ENCODE measurements at places on chromosomes 2 and 18.

DNA sequence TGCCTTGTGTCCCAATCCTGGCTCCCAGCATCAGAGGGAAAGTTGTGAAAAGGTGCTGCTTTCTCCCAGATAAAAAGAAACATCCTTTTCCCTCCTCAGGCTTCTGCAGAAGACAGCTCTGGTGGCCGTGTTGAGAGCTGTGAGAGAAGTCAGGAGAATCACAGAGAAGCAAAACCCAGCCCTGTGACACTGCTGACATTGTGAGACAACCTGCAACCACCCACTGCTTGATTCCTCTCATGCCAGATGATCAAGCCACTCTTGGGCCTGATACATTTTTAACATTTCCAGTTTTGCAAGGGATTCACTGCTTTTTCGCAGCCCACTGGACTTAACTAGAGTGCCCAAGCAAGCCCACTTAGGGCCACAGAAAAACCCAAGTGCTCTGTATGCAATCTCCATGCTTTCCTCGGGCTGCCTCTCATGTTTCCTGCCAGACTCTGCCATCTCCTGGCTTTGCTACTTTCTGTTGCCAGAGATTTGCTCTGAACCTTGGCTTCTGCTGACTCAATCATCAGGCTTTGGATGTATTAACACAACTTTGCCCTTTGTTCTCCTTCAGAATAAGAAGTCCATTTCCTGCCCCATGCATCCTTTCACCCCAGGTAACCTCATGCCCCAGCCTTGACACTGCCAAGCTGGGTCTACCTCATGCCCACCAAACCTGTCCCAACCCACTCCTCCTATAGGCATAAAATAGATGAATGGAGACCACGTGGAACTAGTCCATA, 24.9 kb upstream of the TTR start:
- DNase-seq = no peak

DNA sequence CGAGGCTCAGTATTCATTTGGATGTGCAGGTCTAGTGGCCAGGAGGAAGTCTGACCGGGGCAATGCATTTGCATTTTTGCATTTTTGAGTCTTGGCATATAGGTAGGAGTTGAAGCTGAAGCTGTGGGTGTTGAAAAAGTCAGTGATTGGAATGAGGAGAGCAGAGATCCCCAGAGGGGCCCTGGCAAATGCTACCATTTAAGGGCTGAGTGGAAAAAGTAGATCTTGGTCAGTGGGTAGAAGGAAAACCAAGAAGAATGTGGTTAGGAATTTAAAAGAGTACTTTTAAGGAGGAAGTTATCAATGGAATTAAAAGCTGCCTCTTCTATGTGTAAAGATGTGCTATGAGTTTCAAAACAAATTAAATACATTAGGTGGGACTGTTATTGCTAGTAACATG, 143.0 kb downstream of the ZEB2 start:
- DNase-seq = no peak

DNA sequence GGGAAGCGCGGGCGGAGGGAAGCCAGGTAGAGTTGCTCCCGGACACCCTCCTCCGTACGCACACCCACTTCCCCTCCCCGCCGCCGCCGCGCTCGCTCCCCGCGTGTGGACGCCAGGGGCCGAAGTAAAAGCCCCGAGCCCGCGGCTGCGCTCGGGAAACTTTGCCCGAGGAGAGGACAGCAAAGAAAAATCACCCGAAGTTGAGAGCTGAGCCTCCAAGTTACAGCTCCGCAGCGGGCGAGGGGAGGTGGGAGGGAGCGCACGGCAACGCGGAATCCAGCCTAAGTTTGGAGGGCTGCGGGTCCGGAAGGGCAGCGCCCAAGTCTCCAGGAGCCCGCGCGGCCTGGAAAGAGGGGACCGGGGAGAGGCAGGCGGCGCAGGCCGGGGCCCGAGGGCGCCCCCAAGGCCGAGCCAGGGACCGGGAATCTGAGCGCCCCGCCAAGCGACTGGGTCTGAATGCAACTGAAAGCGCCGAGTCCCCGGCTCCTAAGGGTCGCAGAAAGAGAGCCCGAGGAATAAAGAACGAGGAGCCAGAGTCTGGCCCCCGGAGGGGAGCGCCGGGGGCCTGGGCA, 706 bp upstream of the BCL11A start:
- peak; percentile 76 for DNase-seq

DNA sequence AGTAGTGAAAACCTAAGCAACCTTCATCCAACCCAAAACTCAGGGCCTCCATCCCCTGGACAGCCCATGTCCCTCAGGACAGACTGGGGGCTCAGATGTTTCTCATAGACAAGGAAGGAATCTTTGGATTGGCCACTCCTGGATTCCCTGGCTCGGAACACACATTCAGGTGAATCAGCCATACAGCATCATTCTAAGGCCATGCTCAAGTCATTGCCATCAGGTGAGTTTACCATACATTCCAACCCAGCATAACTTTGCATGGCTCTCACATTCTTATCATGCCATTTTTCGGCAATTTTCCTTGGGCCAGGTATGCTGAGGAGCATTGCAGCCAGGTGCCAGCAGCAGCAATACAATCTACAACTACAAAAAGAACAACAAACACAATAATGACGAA, 34.6 kb upstream of the SERPINE2 start:
- no peak for DNase-seq

DNA sequence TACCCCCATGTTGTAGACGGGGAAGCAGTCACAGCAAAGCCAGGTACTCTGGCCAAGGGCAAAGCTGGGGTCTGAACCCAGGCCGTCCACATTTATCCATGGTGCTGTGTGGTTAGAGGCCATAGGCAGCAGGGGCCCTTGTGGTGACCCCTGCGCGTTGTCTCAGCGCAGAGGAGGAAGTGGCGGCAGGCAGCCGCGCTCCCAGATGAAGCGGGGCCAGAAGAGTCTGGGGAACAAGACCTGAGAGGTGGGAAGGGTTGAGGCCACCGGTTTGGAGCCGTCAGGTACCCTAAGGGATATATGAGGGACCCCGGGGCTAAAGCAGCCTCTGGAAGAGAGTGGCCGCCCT, 770 bp downstream of the ZNF396 start:
- peak; percentile 71 for DNase-seq

DNA sequence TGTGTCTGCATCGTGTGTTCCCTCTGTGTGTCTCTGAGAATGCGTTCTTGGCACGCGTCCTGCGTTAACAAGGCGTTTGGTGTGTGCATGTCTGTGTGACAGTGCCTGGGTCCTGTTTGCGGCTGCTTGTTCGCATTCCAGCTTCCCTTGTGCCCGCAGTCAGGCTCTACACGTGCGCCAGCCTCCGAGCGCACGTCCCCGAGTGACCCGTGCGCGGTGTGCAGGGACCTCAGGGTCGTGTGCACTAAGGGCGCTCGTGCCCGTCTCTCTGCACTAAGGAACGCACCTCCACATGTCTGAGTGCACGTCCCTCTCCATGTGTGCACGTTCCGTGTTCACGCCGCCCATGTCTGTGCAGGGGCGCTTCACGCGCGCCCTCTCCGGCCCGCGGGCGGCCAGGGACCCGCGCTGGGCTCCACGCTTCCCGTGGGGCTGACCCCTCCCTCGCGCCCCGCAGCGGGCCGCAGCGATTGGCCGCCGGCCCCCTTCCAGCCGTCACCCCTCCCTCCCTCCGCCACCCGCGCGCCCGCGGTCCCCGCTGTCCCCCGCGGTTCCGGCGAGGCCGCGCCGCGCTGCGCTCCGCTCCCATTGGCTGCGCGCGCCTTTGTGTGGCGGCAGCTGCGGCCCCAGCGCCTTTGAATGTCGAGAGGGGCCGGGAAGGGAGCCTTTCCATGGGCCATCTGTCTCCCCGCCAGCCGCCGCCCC, 229.4 kb downstream of the HAUS1 start:
- DNase-seq = no peak

DNA sequence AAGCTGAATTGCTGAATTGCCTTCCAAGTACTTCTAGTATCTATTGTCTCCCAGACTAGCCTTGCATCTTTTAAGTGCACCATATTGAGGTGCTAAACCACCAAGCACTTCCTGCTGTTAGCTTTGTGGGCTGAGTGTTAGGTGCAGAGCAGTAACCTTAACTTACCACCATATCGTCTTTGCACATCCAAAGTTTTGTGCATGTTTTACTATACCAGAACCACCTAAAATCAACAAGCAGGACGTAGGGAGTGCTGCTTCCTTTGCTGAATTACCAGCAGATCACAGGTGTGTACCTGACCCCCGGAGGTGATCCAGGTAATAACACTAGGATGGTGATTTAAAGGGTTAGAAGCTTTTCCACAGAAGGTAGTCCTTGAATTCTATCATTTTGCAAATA, 359.9 kb upstream of the HNRNPA3 start:
- peak; percentile 2 for DNase-seq

GRCh38 chr2:218859556-218859987, at the start of gene WNT6:
Gene WNT6 (plus strand): TSS chr2:218859805. CDS start chr2:218860038, 233 bp downstream.
- DNase-seq = no peak

DNA sequence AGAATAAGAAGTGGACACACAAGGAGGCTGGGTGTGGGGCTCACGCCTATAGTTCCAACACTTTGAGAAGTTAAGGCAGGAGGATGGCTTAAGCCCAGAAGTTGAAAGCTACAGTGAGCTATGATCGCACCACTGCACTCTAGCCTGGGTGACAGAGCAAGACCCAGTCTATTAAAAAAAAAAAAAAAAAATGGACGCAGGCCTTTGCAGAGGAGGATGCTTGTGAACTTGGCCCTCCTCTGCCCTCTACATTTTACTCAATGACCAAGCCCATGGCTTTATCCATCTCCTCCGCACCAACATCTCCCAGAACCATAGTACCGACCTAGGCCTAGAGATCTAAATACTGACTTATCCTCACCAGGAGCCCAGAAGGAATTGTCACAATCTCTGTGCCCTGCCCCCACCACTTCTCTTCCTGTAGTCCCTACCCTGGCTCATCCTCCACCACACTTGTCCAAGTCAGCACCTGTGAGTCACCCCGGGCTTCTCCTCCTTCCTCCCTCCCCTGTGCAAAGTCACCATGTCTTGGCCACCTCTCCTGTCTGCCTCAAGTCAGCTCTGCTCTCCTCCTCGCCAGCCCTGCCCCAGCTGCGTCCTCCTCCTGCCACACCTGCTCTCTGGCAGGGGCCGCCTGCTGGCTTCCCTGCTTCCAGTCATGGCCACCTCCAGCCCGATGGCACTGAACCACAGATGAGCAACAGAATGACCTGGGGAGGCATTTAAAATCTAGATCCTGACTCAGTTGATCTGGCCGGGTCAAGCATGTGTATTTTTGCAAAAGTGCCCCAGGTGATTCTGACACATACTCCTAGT, 35.8 kb upstream of the ASPRV1 start:
- peak; percentile 23 for DNase-seq

DNA sequence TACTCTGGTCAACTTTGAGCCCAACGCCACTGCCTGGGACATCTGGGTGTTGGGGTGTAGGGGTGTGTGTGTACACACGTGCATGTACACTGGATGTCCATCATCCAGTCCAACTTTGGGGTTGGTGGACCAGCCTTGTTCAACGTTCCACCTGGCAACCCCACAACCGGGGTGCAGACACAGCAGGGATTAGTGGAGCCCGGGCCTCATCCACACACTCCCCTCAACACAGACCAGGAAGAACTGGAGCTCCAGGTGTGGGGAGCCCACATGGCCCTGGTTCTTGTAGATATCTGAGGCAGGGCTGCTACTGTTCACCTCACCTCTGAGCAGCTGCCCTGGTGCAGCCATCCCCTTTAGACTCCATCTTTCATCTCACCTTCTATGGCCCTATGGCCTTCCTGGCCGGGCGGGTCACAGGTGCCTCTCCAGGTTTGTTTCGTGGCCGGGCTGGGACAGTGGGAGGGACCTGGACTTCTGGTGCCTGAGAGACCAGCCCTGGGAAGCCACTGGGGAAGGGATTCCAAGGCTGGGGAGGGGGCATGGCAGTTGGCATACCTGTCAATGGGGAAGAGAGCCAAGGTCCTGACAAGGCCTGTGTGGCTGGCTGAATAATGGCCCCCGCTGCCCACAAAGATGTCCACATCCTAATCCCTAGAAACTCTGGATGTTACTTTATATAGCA, 7.5 kb downstream of the NEU2 start:
- no peak for DNase-seq

DNA sequence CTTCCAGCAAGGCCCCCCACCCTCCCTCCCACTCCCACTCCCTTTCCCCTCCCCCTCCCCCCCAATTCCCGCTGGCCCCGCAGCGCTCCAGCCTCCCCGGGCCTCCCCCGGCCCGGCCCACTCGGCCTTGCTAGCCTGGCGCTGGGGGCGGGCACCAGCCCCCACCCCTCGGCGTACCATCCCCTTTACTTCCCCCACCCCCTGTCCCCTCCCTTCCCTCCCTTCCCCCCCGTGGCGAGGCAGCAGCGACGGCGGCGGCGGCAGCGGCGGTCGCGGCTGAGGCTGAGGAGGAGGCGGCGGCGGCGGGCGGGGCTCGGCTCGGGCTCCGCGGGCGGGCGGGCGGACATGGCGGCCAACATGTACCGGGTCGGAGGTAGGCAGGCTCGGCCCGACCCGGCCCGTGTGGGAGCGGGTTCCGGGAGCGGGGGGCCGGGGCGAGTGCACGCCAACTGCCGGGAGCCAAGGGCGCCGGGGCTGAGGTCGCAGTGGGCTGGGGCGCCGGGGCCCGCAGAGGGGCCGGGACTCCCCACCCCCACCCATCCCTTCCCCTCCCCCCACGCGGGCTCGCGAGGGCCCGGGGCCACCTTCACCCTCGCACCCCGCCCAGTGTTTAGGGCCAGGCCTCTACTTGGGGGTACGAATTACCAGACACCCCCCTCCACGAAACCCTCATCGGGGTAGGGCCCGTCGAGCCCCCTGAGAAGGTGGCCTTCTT, at the start of gene MTA3:
Gene MTA3, plus strand, starts transcription at position 232 of the 715 bp plus-strand sequence. Its CDS starts 114 bp downstream, at position 346.
- peak; percentile 12 for DNase-seq

GRCh38 chr18:3508576-3509549, 58.9 kb downstream of the TGIF1 start:
- peak; percentile 30 for DNase-seq

DNA sequence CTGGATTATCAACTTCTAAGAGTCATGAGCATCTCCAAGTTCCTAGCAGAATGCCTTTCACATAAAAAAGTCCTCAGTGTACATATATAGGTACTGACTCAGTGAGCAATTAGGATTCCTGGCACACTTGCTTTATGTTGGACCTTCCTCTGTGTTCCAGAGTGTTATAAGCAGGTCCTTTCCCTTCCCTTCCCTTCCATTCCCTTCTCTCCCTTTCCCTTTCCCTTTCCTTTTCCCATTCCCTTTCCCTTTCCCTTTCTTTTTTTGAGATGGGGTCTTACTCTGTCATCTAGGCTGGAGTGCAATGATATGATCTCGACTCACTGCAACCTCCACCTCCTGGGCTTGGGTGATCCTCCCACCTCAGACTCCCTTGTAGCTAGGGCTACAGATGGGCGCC, 48.7 kb downstream of the SCN3A start:
- DNase-seq = no peak

- peak; percentile 64 for DNase-seq
Observed at GRCh38 chr2:233100192-233100998, 40.3 kb downstream of the INPP5D start.
